ENCODE measurements at places on chromosomes 2 and 18.

DNA sequence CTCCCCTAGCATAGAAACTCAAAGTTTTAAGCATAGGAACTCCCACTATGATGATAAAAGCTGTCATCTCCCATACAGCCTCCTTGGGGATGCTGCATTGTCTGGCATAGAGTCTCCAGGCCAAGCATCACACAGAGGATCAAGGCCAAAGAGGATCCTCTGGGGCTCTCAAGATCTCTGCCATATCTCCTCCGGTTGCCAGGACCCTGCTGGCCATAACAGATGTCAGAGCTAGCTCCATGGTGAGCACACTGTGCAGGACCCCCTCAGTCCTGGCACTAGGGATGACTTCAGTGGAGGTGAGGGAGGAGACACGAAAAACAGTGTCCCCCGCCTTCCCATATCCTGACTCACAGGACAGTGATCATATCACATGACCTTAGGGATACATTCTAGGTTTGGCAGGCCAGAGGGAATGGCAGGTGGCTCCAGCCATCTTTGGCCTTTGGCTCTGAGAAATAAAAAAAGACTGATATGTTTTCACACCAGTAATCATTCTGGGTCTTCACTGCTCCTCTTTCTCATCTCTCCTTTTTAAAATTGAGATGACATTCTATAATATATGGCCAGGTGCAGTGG lies 235.0 kb downstream of the MYCN start:
- DNase-seq = no peak

- no peak for DNase-seq
These were observed 27.7 kb downstream of the METTL8 start for GRCh38 chr2:171406044-171406443.

DNA sequence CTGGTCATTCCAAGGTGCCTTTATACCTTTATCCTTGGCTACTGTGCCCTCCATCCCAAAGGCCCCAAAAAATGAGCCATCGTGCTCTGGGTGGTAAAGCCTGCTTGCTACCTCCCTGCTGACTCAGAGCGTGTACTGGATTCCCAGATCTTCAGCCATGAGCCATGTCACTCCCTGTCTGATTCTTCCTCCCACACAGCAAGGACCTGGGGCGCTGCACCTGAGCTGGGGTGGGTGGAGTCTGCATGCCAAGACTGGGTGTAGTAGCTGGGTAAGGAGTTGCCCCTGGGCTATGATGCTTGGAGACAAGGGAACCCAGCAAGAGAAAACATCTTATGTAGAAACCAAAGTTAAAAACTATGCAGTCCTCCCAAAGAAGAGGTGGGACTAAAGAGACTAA lies 37.2 kb upstream of the APCDD1 start:
- no peak for DNase-seq

- DNase-seq = no peak
These were observed 335.8 kb downstream of the TRIB2 start for GRCh38 chr2:13052547-13052946.

- DNase-seq = no peak
These were observed 46.8 kb upstream of the CDH7 start for GRCh38 chr18:65704046-65704445.

DNA sequence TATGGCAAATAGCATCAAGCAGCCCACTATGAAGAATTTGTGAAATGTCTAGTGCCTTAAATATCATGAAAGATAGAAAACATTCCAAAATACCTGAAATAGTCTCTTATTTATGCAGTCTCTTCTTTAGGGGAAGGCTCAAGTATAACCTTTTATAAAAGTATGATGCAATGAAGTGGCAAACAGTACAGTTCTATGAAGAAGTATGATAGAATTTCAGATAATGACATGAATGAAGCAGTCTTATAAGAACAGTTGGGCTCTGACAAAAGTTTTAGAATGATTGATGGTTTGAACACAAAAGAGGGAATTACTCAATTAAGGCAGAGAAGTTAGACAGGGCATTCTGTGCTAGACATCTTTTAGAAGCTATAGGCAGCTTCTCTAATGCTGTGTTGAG lies 1791.8 kb upstream of the PIK3C3 start:
- no peak for DNase-seq

- no peak for DNase-seq
These were observed 232.8 kb downstream of the GALR1 start for GRCh38 chr18:77482190-77483085.

- no peak for DNase-seq
These were observed 91.7 kb upstream of the ITGA6 start for GRCh38 chr2:172335736-172336135.

- no peak for DNase-seq
These were observed 226.7 kb upstream of the MC4R start for GRCh38 chr18:60599267-60599666.
